ENCODE measurements at places on chromosomes 7 and 10.

DNA sequence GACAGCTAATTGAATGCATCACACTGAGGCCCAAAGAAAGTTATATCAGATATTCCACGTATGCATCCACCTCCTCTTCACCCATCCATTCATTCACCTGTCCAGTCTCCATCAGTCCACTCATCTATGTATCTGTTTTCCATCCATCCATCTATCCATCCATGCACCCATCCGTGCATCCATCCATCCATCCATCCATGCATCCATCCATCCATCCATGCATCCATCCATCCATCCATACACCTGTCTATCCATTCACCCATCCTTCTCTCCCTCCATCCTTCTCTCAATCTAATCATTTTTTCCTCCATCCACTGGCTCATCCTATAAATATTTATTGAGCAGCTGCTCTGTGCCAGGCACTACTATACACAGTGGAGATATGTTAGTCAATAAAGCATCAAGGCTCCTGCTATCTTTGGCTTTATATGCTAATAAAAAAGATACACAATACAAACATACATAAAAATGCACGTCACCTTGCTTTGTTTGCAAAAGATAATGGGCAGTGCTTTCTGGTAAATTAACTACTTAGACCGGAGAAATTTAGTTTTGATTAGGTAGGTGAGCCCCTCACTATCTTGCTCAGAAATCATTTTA, 442.0 kb upstream of the KLF6 start:
- ATAC-seq = no peak

GRCh38 chr7:55075464-55076021, 56.7 kb downstream of the EGFR start:
- peak; percentile 71 for ATAC-seq

GRCh38 chr7:156192921-156193320, 380.7 kb upstream of the SHH start:
- ATAC-seq = no peak

DNA sequence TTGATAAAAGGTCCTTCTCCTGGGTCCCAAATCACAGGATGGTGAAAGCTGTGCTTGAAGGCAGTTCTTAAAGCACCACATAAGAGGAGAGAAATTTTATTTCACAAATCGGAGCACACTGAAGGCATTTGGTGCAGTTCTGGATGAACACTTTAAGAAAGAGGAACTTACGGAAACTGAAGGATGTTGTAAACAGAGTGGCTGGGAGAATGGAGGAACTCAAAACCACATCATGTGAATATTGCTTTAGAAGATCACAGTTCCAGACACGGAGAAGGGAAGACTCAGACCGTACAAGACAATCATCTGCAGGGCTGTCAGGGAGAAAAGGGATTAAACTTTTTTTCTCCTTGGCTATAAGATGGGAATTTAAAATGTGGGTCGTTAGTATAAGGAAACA, 9.0 kb upstream of the GPR141 start:
- ATAC-seq = no peak

GRCh38 chr7:72335561-72336381, 76.4 kb downstream of the CALN1 start:
- ATAC-seq = no peak

GRCh38 chr10:83248106-83248631, 891.1 kb upstream of the GHITM start:
- ATAC-seq = no peak

Measured in gastroesophageal sphincter (tissue), 4 donors.